ENCODE measurements at places on chromosomes 5 and 9.

GRCh38 chr9:81112627-81113452 is 576.5 kb downstream of the TLE1 start:
- DNase-seq = no peak

GRCh38 chr5:78964889-78965288 is 20.2 kb downstream of the ARSB start:
- peak; percentile 66 for DNase-seq

- DNase-seq = peak; percentile 67
Observed at GRCh38 chr9:132669319-132669697, 475 bp downstream of the DDX31 start.

DNA sequence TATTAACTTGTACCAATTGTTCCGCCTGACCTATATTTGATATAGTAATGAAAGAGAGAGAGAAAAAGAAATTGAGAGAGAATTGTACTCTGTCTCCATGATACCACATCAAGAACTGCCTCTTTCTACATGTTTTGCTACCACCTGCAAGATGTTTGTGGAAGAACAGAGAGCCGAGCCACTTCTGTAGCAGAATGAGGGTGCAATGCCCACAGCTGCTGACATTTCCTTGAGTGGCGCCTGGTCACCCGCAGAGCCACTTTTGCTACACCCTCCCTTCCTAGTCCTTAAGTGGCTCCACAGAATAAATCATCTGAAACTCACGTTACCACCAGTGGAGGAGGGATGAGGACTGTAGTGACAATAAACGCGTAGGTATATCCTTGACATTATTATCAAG is 17.1 kb upstream of the FAM81B start:
- DNase-seq = no peak

DNA sequence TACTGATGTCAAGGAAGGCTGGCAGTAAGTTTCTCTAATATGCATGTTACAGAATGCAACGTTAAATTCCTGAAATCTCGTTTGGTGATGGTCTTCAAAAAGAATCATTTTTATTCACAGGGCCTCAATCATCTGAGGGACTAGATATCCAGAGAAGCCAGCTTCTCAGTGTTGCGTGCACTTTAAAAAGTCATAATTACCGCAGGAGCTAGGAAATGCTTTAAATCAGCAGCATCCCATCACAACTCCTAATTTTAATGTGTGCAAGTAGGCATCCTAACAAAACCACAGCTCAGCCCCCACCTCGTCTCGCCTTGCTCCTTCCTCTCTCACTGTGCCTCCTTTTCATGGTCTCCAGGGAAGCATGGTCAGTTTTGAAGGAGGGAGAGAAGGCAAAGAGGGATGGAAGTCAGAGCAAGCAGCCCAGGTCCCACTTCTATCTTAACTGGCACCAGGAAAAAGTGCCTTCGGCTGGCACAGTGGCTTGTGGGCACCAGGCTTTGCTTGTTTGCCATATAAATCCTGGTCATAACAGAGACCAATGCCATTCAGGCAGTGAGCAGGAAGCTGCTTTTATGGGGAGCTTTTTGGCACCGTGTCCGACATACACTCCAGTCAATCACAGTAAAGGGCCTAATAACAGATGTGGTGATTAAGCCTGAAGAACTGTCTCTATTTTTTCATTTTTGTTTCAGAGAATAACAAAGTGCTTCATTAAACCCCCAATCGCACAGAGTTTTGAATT is 21.4 kb downstream of the MEGF10 start:
- no peak for DNase-seq

DNA sequence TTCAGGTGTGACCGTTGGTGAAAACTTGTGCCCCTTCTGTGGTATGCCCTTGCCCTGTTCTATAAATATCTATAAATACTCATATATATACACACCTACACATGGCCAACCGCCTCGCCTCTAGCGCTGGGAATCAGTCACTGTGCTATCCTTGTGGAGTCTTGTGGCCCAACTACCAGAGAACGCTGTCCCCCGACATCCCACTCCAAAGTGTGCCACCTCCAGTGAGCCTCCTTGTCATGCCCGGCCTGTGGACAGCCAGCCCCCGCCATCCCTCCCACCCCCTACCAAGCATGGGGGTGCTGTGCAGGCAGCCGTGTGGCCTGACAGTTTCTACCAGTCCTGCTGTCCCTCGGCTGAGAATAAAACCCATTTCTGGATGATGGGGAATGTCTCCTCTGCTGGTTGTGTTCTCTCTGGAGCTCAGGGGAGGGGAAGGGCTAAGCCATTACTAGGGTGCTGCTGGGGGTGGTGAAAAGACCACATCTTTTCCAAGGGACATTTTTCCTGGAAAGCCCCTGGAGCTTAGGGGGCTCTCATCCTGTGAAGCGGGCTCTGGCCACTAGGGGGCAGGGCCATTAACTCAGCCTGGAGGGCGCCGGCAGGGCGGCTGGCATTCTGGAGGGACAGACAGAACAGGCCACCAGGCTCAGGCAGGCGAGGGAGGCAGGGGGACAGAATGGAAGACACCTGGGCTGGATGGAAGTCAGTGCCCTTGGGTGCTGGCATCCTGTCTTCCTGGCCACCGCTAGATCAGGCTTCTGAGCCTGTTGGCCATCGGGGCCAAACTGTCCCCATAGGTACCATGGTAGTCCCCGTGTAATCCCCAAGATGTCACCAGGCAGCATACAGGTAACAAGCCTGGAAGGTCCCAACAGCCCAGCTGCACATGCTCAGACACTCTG is 20.7 kb downstream of the GOLGA2 start:
- DNase-seq = peak; percentile 55

- no peak for DNase-seq
Observed at GRCh38 chr9:76603931-76604570, 145.1 kb downstream of the GCNT1 start.

- DNase-seq = no peak
Observed at GRCh38 chr5:159682623-159683022, 233.7 kb upstream of the ADRA1B start.

- no peak for DNase-seq
Observed at GRCh38 chr9:105259731-105260612, 15.5 kb downstream of the SLC44A1 start.

DNA sequence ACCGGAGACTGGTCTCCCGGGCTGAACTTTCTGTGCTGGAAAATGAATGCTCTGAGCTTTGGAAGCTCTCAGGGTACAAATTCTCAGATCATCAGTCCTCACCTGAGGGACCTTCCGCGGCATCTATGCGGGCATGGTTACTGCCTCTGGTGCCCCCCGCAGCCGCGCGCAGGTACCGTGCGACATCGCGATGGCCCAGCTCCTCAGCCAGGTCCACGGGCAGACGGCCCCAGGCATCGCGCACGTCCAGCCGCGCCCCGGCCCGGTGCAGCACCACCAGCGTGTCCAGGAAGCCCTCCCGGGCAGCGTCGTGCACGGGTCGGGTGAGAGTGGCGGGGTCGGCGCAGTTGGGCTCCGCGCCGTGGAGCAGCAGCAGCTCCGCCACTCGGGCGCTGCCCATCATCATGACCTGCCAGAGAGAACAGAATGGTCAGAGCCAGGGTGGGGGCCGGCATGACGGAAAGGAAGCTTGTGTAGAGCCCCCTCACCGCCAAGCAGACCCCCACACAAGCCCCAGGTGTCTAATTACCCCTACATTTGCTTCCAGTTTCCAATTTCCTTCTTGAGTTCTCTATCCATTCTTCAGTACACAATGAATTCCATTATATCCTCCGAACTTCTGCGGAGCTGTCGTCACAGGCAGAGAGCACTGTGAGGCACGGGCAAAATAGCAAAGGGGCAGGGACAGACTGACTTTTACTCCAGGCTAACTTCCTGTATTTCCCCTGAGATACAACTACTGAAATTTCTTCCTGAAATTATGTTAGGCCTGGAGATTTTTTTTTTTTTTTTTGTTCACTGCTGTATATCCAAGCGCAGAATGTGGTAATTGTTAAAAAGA is 23.2 kb downstream of the CDKN2A start:
- DNase-seq = no peak

DNA sequence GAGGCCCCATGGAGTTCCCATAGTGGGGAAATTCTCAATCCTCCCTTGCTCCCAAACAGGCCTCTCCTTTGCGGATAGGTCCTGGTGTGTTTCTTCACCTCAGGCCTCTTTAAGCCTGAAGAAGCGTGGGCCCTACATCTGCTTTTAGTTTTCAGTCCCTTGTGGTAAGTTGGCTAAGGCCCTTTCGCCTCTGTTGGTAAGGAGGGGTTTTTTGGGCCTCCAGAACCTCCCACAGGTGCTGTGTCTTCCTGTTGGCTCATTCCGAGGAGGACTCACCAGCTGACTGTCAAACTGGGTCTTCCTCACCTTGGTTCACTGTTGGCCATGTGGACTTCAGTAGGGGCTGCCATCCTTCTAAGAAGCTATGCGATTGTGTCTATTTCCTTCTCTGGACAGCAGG is 56.4 kb upstream of the DHFR start:
- DNase-seq = no peak

DNA sequence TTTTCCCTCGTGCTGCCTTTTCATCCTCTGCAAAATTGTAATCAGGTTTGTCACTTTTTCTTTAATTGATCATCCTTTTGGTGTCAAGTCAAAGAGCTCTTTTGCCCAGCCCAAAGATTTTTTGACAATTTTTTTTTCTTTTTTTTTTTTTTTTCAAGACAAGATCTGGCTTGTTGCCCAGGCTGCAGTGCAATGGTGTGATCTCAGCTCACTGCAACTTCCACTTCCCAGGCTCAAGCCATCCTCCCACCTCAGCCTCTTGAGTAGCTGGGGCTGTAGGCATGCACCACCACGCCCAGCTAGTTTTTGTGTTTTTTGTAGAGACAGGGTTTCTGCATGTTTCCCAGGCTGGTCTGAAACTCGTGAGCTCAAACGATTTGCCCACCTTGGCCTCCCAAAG is 36.7 kb downstream of the CDK7 start:
- DNase-seq = peak; percentile 62

DNA sequence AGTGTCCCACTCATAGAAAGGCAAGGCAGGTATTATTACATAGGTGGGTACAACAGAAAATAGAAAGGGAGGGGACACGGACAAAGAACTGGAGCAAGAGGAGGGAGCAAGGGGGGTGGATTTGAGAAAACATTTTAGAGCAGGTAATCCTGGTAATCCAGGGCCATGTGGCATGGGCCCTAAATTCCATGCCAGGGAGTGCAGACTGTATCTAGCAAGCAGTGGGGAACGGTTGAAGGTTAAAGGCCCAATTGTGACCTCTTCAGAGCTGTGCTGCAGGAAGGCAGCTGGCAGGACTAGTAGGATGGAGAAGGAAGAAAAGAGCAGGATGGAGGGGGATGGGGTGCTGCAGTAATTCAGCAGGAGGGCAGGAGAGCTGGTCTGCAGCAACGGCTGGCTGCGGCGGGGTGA is 75.2 kb downstream of the PDE6A start:
- no peak for DNase-seq

GRCh38 chr9:129716091-129716490 is 36.8 kb downstream of the PTGES start:
- DNase-seq = peak; percentile 62

GRCh38 chr9:81787747-81788632 is 98.6 kb upstream of the TLE1 start:
- DNase-seq = peak; percentile 98

- no peak for DNase-seq
Observed at GRCh38 chr5:113273948-113274347, 160.8 kb downstream of the TSSK1B start.

DNA sequence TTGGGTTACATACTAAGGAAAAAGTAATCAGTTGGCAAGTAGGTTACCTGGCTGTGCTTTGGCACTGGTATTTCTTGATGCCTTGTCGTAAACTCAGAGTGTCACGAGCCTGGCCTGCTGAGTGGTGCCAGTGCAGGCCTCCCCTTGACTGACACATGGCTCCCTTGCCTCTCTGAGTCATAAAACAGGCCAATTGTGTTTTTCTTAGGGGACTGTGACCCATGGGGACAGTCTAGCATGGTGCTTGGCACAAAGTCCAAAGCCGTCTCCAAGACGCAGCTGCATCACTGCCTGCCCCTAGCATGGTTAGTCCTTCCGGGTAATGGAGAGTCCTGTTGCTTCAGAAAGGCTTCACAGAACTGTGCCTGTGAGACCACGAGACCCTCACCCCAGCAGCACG is 132.5 kb downstream of the MVB12B start:
- no peak for DNase-seq

DNA sequence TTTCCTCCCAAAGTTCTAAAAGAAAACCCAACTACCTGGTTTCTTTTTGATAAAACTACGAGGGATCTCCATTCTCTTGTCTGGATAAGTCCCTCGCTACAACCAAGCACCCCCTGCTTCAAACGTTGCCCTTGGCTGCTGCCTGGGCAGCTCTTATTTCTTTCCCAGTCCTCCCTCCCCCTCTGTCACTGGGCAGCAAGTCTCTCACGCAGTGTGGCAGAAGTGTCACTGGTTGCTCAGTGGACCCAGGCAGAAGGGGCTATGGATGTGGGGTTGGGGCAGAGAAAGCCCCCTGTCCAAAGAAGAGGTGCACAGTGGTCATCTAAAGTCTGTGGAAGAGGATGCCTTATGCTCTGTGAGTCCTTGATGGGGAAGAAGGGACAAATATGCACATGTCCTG is 7.2 kb upstream of the SMIM32 start:
- DNase-seq = no peak

- DNase-seq = peak; percentile 35
Observed at GRCh38 chr9:122040561-122041242, 52.4 kb downstream of the TTLL11 start.

GRCh38 chr5:21594566-21594965 is 1258.6 kb downstream of the CDH12 start:
- DNase-seq = no peak

GRCh38 chr5:119597728-119598298 is 31.5 kb upstream of the FAM170A start:
- DNase-seq = no peak

- DNase-seq = no peak
Observed at GRCh38 chr9:134879664-134880483, 736 bp upstream of the FCN2 start.

DNA sequence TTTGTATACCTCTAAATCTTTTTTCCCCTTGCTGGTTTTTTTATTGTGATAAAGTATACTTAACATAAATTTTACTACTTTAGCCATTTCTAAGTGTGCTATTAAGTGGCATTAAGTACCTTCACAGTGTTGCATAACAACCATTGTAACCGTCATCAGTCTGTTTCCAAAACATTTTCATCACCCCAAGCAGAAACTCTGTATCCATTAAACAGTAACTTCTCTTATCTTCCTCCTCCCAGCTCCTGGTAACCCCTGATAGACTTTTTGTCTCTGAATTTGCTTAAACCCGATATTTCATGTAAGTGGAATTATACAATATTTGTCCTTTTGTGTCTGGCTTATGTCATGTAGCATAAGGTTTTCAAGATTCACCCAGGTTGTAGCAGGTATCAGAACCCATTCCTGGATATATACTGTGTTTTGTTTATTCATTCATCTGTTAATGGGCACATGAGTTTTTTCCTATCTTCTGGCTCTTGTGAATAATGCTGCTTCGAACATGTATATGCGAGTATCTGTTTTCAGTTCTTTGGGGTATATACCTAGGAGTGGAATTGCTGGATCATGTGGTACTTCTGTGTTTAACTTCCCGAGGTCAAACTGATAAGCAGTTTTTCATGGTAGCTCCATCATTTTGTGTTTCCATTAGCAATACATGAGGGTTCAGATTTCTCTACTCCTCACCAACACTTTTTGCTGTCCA is 66.4 kb downstream of the EHMT1 start:
- no peak for DNase-seq

GRCh38 chr9:135924628-135925338 is 17.4 kb upstream of the CAMSAP1 start:
- DNase-seq = no peak

- DNase-seq = no peak
Observed at GRCh38 chr9:92275541-92275940, 18.0 kb downstream of the IARS1 start.

GRCh38 chr9:97316904-97317303 is 9.4 kb downstream of the CCDC180 start:
- DNase-seq = no peak

- DNase-seq = peak; percentile 34
Observed at GRCh38 chr9:105280691-105281090, 36.2 kb downstream of the SLC44A1 start.
